ENCODE measurements at places on chromosomes 2 and 18.

GRCh38 chr18:56257205-56257604 is 381.2 kb downstream of the TXNL1 start:
- no peak for DNase-seq

GRCh38 chr2:217418544-217418943 is 558.7 kb upstream of the TNP1 start:
- DNase-seq: no peak

GRCh38 chr2:230895536-230896345 is 29.3 kb downstream of the GPR55 start:
- no peak for DNase-seq

DNA sequence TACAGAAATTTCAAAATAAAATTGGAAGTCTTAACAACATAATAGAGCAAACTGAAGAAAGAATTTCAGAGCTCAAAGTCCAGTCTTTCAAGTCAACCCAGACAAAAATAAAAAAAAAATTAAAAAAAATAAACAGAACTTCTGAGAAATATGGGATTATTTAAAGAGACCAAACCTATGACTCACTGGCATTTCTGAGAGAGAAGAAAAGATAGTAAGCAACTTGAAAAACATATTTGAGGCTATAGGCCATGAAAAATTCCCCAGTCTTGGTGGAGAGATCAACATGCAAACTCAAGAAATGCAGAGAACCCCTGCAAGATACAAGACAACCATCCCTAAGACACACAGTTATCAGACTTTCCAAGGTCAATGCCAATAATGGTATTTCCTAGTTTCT is 167.4 kb downstream of the RNF144A start:
- no peak for DNase-seq

DNA sequence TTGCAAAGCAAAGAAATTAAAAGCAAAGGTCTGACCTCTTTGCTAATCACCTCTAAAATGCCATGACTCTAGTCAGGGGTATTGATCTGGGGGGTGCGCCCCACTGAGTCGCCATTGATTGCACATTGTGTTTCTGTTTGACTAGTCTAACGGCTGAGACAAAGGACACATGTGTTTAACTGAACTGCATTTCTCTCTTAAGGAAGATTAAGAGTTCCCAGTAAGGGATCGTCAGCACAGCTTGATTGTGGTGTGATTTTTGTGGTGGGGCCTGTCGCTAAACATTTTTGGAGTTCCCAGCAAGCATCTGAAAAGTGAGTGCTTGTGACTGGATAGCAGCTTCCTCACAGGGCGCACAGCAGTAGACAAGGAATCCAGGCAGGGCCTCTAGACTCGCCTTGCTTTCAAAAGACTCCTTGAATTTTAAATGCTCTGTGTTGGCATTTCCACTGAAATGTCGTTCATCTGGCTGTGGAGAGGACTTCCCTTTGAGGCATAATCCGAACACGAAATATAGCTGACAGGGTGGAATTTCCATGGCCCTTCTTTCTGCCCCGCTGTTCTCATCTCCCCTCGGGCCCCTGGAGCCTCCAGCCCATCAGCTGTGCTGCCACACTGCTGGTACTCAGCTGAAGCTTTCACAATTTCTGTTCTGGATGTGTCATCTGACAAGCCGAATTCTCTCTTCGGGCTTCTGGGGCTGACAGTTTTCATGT is 126.3 kb downstream of the FAM168B start:
- DNase-seq: no peak

- no peak for DNase-seq
Observed at GRCh38 chr18:58557008-58557435, 71.9 kb downstream of the ALPK2 start.

- no peak for DNase-seq
Observed at GRCh38 chr2:72920318-72921087, 3.2 kb downstream of the EMX1 start.

DNA sequence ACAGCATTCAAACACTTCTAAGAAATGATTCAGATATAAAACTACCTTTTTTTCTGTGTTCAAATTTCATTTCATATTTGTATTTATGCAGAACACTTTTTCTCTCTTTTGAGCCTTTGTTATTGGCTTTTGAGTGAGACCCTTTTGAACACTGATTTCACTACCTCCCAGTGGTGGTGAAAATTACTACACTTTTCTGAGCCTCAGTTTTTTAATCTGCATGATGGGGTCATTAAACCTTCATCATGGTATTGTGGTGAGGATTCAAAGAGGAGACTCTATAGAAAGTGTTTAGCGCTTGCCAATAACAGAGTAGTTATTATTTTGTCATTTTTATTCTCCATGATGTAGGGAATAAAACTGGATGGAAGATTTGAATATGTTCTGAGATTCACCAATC is 169.8 kb downstream of the THSD7B start:
- DNase-seq: no peak

GRCh38 chr2:197304556-197305011 is 6.0 kb downstream of the ANKRD44 start:
- no peak for DNase-seq
